ENCODE measurements at places on chromosomes 12 and 14. TPM values are rescaled to one million over a fixed set of nuclear protein-coding genes. Genes with fewer than 3 reads are reported as not detected.
A peak's percentile ranks its signal among the peaks of the same experiment; 100 is the strongest.

GRCh38 chr12:54611715-54612149 lies 23.0 kb downstream of the LACRT start:
- DNase-seq: no peak

DNA sequence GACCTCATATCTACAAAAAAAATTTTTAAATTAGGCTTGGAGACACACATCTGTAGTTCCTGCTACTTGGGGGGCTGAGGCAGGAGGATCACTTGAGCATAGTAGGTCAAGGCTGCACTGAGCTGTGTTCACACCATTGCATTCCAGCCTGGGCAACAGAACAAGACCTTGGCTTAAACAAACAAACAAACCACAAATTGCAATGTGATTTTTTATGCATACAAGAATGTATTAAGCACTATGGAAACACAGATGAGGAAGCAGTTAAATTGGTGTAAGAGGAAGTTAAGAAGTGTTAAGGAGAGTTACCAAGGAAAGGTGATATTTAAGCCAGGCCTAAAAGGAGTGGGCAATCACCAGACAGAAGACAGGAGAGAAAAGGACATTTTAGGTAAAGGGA lies 83.6 kb upstream of the HECTD1 start:
- DNase-seq: no peak

- DNase-seq: no peak
These were observed 309.6 kb downstream of the TMTC2 start for GRCh38 chr12:82996168-82996812.

GRCh38 chr14:104694991-104695659 lies 5.7 kb downstream of the INF2 start:
- no peak for DNase-seq

DNA sequence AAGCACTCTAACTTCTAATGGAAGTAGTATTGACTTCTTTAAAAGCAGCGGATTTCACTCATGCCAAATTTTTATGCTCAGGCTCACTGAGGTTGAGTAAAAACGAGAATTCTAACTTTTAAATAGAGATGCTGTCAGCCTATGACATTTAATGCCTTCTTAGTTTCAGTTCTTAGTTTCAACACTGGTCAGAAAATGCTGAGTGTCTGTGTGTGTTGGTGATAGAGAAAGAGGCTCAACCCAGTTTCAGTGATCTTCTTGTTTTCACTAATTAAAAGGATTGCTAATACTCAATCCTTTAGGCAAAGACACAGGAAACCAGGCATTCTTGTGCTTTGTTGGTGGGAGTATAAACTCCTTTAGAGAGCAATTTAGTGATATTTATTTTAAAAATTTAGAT lies 31.0 kb downstream of the PEBP1 start:
- no peak for DNase-seq

GRCh38 chr12:62898526-62898925 lies 36.4 kb downstream of the PPM1H start:
- no peak for DNase-seq

- DNase-seq: no peak
These were observed 369.7 kb upstream of the SYT1 start for GRCh38 chr12:78494911-78495310.

DNA sequence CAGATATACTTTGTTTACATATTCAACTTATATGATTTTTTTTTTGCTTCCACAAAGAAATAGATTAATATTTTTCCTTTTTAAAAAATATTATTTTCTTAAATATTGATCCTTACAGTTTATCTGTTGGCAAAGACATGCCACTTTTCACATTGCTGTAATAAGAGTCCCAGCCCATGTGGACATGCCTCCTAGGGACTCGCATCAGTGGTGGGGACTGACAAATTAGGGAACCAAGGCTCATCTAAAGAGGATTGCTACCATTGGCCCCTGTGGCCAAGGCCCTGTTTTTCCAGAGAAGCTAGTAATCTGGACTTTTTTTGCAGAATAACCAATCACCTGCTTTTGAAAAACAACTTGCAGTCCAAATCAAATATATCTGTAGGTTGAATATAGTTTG lies 27.8 kb upstream of the BMAL2 start:
- DNase-seq: no peak

DNA sequence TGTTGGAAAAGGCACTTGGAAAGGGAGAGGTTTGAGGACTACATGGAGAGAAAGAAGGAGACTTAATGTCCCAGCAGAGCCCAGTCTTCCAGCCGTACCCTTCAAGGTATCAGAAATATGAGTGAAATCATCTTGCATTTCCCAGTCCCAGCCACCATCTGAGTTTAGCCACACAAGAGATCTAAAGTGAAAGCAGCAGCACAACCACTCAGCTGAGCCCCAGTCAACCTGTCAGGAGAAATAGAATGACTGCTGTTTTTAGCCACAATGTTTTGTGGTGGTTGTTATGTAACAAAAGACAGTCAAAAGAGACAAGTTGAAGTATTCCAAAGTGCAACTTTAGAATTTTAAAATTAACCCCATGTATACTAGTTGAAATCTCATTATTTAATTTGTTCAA lies 28.0 kb downstream of the DERA start:
- DNase-seq: no peak

DNA sequence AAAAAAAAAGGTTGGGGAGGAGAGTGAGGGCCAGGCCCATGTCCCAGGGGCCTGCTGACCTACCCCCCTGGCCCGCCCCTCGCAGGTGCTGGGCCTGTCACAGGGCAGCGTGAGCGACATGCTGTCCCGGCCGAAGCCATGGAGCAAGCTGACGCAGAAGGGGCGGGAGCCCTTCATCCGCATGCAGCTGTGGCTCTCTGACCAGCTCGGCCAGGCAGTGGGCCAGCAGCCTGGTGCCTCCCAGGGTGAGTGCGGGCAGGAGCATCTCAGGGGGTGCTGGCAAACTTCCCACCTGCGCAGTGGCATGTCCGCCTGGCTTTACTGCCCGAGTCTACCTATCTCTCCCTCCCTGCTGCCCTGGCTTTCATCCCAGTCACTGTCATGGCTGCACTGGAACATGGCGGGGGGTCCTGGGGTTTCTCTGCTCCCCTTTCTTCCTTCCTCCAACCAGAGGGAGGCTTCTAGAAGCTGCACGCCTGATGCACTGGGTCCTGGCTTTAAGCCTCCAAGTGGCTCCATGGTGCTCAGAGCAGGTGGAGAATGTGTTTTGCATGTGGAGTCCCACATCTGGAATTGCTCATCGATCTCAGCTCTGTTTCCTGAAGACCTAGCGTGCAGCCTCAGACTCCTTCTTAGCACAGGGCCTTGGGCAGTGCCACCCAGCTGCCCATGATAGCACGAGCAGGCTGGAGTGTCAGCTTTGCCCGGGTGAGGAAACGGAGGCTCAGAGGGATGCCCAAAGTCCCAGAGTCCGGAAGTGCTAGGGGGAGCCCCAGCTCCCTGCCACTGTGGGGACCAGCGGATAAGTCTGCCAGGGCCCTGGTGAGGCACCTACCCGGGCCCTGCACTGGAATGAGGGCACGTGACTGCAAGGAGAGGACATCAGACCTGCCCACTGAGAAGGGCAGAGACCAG lies 46.3 kb downstream of the PHETA1 start:
- peak; percentile 81 for DNase-seq

GRCh38 chr12:6465467-6466183 lies 4.9 kb downstream of the VAMP1 start:
- DNase-seq: peak; percentile 97

The CLEC1B gene
- not detected for total RNA-seq

The STYK1 gene
- total RNA-seq: under 0.01 TPM

The TMEM132C gene
- not detected for total RNA-seq

The C1S gene
- 478 TPM for total RNA-seq

The KCNK13 gene
- total RNA-seq: not detected

The OLR1 gene
- total RNA-seq: under 0.01 TPM

The TOMM20L gene
- not detected for total RNA-seq

The TEX52 gene
- not detected for total RNA-seq

The OR6C2 gene
- total RNA-seq: not detected

The OVCH1 gene
- under 0.01 TPM for total RNA-seq

The SCFD1 gene
- 141 TPM for total RNA-seq

The PDZRN4 gene
- not detected for total RNA-seq

Measured in osteoblast (primary cell).